Astrocyte (in vitro differentiated cells and primary cell): ENCODE measurements at places on chromosomes 13 and 19. TPM values are rescaled to one million over a fixed set of nuclear protein-coding genes. Genes with fewer than 3 reads are reported as not detected.

- H3K27ac ChIP-seq = no peak overlapping the region
- no peaks in the 10 kb centered on the region for H3K4me1 ChIP-seq
- DNase-seq = no peak
- peaks cover 16% of the 10 kb centered on the region for H3K27me3 ChIP-seq
Measured at GRCh38 chr19:35253316-35254286, 4.8 kb downstream of the LSR start.

DNA sequence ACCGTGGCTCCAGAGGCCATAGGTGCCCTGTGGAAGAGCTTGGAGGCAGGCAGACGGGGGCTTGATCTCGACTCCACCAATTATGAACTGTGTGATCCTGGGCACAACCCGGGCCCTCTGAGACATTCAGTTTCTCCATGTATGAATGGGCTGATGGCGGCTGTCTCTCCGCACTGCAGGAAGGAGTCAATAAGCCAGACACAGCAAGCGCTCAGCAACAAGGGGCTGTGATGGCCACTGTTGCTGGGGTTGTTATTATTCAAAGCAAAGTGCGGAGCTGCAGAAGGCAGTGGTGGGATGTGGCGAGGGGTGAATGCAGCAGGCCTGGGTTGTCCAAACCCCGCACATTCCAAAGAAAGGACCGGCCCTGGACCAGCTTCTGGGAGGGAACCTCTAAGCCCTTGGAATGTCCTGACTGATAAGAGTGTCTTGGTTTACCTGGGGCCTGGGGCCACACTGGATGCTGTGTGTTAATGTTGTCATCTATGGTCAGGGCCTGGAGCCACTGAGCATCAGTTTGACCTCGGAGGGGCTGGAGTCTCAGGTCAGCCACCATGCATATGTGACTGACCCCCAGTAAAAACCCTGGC, 8.3 kb downstream of the TMEM143 start:
- H3K27ac ChIP-seq = no peak overlapping the region
- peaks cover 4% of the 10 kb centered on the region for H3K4me1 ChIP-seq
- H3K4me3 ChIP-seq = no peak overlapping the region
- no peaks in the 10 kb centered on the region for H3K36me3 ChIP-seq

- no peaks in the 10 kb centered on the region for H3K27me3 ChIP-seq
- no peak overlapping the region for H3K4me3 ChIP-seq
- no peak for DNase-seq
- no peak overlapping the region for H3K27ac ChIP-seq
- H3K36me3 ChIP-seq = no peaks in the 10 kb centered on the region
Measured at GRCh38 chr13:46605076-46605824, 52.3 kb downstream of the LRCH1 start.

DNA sequence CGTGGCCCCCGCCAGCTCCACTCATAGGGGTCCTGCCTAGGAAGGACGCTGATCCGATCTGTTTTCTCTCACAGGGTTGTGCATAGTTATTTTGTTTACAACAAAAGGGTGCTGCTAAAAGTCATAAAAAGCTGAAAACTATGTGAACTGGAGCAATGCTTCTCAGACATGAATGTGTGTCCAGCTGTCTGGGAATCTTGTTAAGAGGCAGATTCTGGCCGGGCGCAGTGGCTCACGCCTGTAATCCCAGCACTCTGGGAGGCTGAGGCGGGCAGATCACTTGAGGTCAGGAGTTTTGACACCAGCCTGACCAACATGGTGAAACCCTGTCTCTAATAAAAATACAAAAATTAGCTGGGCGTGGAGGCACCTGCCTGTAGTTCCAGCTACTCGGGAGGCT, 8.6 kb downstream of the LRRC4B start:
- no peak for DNase-seq
- peaks cover 3% of the 10 kb centered on the region for H3K4me1 ChIP-seq
- H3K4me3 ChIP-seq = no peak overlapping the region
- no peaks in the 10 kb centered on the region for H3K27me3 ChIP-seq
- H3K27ac ChIP-seq = no peak overlapping the region
- H3K36me3 ChIP-seq = no peaks in the 10 kb centered on the region

The B9D2 gene
- 5.5 and 5.9 TPM in 2 replicates for total RNA-seq

The MEIOSIN gene
- not detected in 2 replicates for total RNA-seq
